CD4-positive, alpha-beta T cell treated with Interleukin-21 for 1 hour (primary cell): ENCODE measurements at places on chromosomes 6 and 20.

- DNase-seq: no peak
These were observed 261.3 kb downstream of the TMEM242 start for GRCh38 chr6:157061770-157062594.

DNA sequence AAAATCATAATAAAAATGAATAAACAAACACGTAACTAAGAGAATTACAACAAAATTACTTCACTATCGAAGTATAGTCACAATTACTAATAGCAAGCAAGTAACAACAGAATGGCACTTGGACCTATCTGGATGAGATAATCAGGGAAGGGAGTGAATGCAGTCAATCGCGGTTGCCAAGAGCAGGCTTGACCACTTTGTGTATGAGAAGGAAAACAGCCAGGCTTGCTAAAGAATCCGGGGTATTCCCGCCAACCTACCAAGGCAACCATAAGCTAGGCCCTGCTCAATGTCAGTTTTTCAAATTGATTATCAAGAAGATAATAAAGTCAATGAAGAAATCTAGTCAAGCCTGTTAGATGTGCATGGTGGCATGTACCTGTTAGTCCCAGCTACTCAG, 39.7 kb downstream of the PXDC1 start:
- no peak for DNase-seq

- DNase-seq: no peak
These were observed 163.9 kb upstream of the STXBP5 start for GRCh38 chr6:147040121-147040910.

GRCh38 chr20:8631271-8631670, 437.6 kb upstream of the PLCB4 start:
- no peak for DNase-seq

GRCh38 chr20:35216541-35216940, 9.9 kb upstream of the MMP24 start:
- DNase-seq: no peak

DNA sequence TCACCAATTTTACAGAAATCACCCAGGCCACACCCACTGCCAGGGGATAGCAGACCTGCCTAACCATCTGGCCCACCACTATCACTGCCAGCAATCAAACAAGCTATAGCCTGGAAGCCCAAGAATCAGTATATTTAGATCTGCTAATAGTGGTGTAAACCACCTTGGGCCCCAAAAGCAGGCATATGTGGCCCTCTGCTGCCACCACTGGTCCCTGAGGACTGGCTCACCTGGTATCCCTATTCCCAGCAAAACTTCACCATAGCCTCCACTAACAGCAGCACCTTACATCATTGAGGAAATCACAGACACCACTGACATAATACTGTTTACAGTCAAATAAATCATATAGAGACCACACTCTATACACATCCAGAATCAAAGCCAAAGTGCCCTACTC, 880.4 kb upstream of the MAN1A1 start:
- DNase-seq: no peak

- no peak for DNase-seq
These were observed 1.3 kb downstream of the SSTR4 start for GRCh38 chr20:23036371-23036770.

DNA sequence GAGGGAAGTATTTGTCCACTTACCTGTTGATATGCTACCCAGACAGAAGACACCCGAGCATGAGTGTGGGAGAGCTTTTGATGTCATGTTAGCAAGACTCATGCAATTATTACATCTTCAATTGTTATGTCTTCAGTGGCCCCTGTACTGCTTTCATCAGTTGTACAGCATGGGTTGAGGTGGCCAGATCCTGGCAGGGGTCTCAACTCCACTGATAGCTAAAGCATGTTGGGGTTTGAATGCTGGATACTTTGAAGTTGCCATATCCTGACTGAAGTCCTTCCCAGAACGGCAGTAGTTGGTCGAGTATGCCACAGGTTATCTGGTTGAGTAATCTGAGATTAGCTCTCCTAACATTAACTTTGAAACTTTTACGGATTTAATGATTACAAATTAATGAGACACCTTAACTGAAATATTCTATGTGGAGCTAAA, 46.7 kb downstream of the LRRN4 start:
- no peak for DNase-seq

GRCh38 chr20:49405696-49406095, 76.8 kb downstream of the KCNB1 start:
- no peak for DNase-seq
